ENCODE measurements at places on chromosomes 6 and 20.

DNA sequence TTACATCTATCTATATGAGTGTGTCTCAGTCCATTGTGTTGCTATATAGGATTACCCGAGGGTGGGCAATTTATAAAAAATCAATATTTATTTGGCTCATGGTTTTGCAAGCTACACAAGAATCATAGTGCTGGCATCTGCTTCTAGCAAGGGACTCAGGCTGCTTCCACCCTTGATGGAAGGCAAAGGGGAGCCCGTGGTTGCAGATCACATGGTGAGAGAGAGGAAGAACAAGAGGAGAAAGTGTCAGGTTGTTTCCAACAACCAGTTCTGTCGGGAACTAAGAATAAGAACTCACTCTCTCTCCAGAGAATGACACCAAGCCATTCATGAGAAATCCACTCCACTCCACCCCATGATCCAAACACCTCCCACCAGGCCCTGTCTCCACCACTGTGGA is 48.2 kb upstream of the TENT5A start:
- no peak for DNase-seq

DNA sequence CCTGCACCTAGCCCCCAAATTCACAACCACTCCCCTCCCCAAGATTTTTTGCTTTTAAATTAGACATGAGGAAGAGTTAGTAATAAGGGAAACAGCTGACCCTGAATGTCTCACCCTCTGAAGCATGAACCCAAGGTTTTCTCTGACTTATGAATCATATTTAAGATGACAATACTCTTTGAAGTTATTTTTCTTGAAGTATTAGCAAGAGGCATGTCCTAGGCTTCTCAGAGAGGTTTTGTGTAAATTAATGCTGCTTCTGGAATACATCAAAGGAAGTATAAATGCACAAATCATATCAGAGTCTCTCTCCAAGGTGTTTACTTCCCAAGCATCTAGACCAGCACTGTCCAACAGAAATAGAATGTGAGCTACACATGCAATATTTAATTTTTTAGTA is 408.1 kb upstream of the MARCKS start:
- DNase-seq: no peak

DNA sequence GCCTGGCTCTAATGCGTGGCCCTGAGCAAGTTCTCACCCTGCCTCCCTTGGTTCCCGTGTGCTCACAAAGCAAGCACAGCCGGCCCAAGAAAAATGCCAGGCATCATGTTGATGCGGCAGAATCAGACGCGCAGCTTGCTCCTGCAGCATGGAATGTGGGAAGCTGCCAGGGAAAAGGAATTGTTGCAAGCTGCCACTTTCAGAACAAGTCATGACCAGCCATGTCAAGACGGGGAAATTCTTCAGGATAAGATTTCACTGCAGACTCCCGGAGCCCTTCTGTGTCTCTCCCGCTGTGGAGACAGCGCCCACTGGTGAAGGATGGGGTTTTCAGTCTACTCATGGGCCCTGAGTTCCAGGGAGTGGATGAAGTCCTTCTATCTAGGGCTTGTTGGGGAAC is 4.6 kb downstream of the DACT2 start:
- DNase-seq: no peak

GRCh38 chr20:47051936-47052526 is 157.4 kb downstream of the EYA2 start:
- DNase-seq: no peak

- no peak for DNase-seq
Measured at GRCh38 chr6:54801669-54802068, 44.9 kb upstream of the FAM83B start.

DNA sequence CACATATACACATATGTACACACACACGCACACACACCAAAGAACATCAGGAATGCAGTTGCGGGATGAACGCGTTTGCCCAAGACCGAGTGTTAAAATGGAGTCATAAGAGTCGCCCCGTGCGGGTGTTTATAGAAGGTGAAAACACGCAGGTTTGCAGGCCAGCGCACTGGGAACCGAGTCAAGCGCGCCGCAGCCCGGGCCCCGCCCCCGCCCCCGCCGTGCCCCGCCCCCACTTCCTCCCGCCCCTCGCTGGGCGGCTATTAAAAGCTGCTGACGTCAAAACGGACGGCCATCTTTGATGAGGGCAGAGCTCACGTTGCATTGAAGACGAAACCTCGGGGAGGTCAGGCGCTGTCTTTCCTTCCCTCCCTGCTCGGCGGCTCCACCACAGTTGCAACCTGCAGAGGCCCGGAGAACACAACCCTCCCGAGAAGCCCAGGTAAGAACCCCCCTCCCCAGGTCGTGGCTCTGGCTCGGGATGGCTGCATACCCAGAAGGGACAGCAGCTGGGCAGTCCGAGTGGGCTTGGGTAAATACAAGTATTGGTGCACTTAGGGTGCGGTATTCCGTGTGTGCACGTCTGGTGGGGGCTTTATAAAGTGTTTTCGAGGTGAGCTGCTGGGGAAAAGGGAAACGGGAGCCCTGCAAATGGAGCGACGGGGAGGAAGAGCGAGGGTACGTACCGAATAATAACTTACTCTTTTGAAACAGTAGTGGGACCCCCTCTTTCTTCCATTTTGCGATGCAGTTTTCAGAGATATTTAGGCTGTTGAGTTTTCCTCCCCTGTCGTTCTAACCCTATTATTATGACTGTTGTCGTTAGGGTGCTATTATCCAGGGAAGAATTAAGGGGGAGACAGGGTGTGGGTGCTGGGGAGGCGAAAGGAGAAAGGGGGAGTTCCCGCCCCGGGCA is at the start of gene SNAP25:
Gene SNAP25 (plus strand): TSS at position 295 of the 916 bp plus-strand sequence. CDS start 56,662 bp downstream, outside the sequence.
- DNase-seq: peak; percentile 91
